PC-9 (cell line): ENCODE measurements at places on chromosomes 3 and 15. TPM values are rescaled to one million over a fixed set of nuclear protein-coding genes. Genes with fewer than 3 reads are reported as not detected.

DNA sequence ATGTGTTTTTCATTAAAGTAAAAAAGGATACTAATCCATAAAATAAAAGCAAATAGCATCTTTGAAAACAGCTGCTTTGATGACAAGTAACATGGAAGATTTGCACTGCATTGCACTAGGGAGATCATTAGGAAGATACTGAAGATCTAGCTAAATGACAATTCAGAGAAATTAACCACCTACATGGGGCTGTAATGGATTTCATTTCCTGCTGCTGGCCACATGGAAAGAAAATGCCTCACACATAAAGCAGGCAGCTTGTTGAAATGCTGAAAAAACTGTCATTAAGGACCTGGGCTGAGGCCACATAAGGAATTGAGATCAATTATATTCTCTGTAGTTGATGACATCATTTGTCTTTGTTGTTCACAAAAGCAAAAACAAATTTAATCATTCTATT is 94.1 kb downstream of the PYDC2 start:
- no peaks in the 10 kb centered on the region for H3K4me1 ChIP-seq
- no peaks in the 10 kb centered on the region for H3K27me3 ChIP-seq
- H3K27ac ChIP-seq = no peak overlapping the region

- H3K36me3 ChIP-seq = no peaks in the 10 kb centered on the region
- H3K27ac ChIP-seq = no peak overlapping the region
- DNase-seq = no peak
- peaks cover 22% of the 10 kb centered on the region for H3K4me1 ChIP-seq
Observed at GRCh38 chr3:100256731-100257151, 4.1 kb upstream of the TBC1D23 start.

The STAC gene
- 14.7 and 17.6 TPM in 2 replicates for total RNA-seq

GRCh38 chr3:108862865-108863798 is 40.5 kb downstream of the TRAT1 start:
- H3K27me3 ChIP-seq = no peaks in the 10 kb centered on the region
- no peaks in the 10 kb centered on the region for H3K36me3 ChIP-seq
- DNase-seq = peak; percentile 79

- DNase-seq = no peak
- no peak overlapping the region for H3K27ac ChIP-seq
- no peaks in the 10 kb centered on the region for H3K27me3 ChIP-seq
Observed at GRCh38 chr3:113274425-113275257, 63.3 kb downstream of the BOC start.

GRCh38 chr15:74432968-74433591 is 678 bp downstream of the SEMA7A start:
- no peaks in the 10 kb centered on the region for H3K36me3 ChIP-seq
- H3K27ac ChIP-seq = no peak overlapping the region
- no peaks in the 10 kb centered on the region for H3K27me3 ChIP-seq
- H3K4me1 ChIP-seq = peaks cover 6% of the 10 kb centered on the region; the same call in 1 of the 2 replicates
- DNase-seq = no peak

DNA sequence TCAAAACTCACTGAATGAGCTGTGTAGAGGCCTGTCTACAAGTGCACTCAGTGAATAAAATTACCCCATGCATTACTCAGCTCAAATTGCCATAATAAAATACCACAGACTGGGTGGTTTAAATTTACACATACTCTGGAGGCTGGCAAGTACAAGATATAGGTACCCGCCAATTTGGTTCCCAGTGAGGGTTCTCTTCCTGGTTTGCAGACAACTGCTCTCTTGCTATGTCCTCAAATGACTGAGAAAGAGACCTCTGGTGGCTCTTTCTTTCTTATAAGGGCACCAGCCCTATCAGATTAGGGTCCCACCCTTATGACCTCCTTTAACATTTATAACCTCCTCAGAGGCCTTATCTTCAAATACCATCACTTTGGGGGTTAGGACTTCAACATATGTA is 237.0 kb downstream of the CPNE4 start:
- H3K27me3 ChIP-seq = no peaks in the 10 kb centered on the region
- no peak overlapping the region for H3K4me3 ChIP-seq
- H3K4me1 ChIP-seq = peaks cover 8% of the 10 kb centered on the region
- no peak overlapping the region for H3K27ac ChIP-seq
- no peaks in the 10 kb centered on the region for H3K36me3 ChIP-seq

GRCh38 chr3:129065016-129065719 is 4.6 kb downstream of the GP9 start:
- no peak overlapping the region for H3K4me3 ChIP-seq
- H3K4me1 ChIP-seq = no peaks in the 10 kb centered on the region
- no peaks in the 10 kb centered on the region for H3K36me3 ChIP-seq
- no peak overlapping the region for H3K27ac ChIP-seq
- DNase-seq = no peak

The CEMIP gene
- total RNA-seq = 0.58 and 0.61 TPM in 2 replicates

DNA sequence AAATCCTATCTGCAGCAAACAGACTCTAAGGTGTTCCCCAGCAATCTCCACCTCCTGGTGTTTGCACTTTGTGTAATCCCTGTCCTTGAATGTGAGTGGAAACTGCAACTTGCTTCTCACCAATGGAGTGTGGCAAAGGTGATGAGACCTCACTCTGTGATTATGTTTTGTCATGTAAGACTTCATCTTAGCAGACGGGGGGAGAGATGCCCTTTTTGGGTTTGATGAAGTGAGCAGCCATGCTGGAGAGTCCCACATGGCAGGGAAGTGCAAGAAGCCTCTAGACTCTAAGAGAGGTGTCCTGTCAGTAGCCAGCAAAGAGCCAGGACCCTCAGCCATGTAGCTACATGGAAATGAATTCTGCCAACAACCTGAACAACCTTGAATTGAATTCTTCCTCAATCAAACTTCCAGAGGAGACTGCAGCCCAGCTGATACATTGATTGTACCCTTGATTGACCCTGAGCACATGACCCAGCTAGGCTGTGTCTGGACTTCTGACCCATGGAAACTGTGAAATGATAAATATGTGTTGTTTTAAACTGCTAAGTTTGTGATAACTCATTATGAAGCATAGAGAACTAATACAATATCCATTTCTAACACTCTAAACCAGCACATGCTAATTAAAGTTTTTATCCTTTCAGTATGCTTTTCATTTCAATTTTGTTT is 71.4 kb upstream of the RASGRF1 start:
- no peak overlapping the region for H3K4me3 ChIP-seq
- no peak overlapping the region for H3K27ac ChIP-seq
- H3K36me3 ChIP-seq = no peaks in the 10 kb centered on the region
- H3K27me3 ChIP-seq = no peaks in the 10 kb centered on the region

The SYNM gene
- 2.2 and 2.4 TPM in 2 replicates for total RNA-seq

DNA sequence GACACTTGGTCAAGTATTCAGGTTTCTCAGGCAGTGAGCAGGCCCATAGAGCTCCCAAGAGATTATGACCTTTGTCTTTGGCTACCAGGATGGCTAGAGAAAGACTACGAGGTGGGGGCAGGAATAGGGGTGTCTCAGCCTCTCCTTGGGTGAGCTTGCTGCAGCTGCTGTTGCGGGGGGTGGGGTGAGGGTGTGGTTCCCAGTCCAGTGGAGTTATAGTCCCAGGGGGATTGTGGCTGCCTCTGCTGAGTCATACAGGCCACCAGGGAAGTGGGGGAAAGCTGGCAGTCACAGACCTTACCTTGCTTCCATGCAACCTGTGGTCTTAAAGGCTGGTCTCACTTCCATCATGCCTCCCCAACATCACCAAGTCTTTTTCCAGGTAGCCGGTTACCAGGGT is 31.7 kb downstream of the ATP2C1 start:
- H3K4me1 ChIP-seq = peaks cover 6% of the 10 kb centered on the region; the same call in 1 of the 2 replicates
- DNase-seq = no peak
- no peak overlapping the region for H3K4me3 ChIP-seq

DNA sequence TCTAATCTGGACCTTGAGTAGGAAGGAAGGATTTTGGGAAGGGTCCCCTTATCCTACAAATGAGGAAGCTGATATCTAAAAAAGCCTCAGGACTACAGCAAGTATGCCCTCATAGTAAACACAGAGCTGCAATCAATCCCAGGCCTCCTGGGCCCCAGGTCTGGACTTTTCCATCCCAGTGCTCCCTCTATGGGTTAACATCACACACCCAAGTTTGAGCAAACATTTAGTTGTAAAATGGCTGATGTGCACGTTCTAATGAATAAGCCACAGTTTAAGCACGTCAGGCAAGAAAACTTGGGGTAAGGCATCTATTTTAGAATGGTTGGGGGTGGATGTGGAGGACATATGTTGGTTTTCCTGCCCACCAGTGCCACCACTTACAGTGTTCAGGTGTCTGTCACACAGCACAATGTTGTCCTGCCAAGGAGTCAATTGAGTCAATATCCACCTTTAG is 44.3 kb upstream of the UBE2E1 start:
- no peaks in the 10 kb centered on the region for H3K36me3 ChIP-seq
- H3K4me3 ChIP-seq = no peak overlapping the region
- no peak for DNase-seq
- no peaks in the 10 kb centered on the region for H3K27me3 ChIP-seq
- no peak overlapping the region for H3K27ac ChIP-seq

- peaks cover 47% of the 10 kb centered on the region for H3K4me1 ChIP-seq
- H3K27ac ChIP-seq = peak overlapping the region; percentile 47
- no peaks in the 10 kb centered on the region for H3K36me3 ChIP-seq
- H3K27me3 ChIP-seq = no peaks in the 10 kb centered on the region
- H3K4me3 ChIP-seq = no peak overlapping the region
Observed at GRCh38 chr3:100537646-100538338, 45.4 kb downstream of the TMEM45A start.

GRCh38 chr3:73611176-73611575 is 13.6 kb downstream of the PDZRN3 start:
- H3K4me3 ChIP-seq = no peak overlapping the region
- DNase-seq = no peak
- no peak overlapping the region for H3K27ac ChIP-seq
- H3K27me3 ChIP-seq = no peaks in the 10 kb centered on the region

DNA sequence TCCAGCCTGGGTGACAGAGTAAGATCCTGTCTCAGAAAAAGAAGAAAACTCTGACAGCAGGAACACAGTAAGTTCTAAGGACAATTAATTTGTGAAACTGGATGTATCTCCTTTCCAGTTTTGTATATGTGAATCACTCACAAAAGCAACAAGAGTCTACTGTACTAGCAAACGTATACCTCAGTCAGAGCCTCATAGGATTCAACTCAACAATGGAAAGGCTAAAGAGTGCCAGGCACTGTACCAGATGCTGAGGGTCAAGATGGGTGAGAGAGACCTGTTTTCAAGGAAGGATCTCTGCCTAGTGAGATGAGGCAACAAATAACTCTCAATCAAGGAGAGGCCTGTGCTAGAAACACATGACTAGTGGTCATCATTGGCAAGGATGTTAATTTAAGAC is 14.9 kb downstream of the TBL1XR1 start:
- no peak overlapping the region for H3K4me3 ChIP-seq
- DNase-seq = no peak
- peaks cover 11% of the 10 kb centered on the region; the same call in 1 of the 2 replicates for H3K4me1 ChIP-seq
- H3K27me3 ChIP-seq = no peaks in the 10 kb centered on the region
- peak overlapping the region; percentile 9; the same call in 1 of the 2 replicates for H3K27ac ChIP-seq
- H3K36me3 ChIP-seq = peaks cover 26% of the 10 kb centered on the region

DNA sequence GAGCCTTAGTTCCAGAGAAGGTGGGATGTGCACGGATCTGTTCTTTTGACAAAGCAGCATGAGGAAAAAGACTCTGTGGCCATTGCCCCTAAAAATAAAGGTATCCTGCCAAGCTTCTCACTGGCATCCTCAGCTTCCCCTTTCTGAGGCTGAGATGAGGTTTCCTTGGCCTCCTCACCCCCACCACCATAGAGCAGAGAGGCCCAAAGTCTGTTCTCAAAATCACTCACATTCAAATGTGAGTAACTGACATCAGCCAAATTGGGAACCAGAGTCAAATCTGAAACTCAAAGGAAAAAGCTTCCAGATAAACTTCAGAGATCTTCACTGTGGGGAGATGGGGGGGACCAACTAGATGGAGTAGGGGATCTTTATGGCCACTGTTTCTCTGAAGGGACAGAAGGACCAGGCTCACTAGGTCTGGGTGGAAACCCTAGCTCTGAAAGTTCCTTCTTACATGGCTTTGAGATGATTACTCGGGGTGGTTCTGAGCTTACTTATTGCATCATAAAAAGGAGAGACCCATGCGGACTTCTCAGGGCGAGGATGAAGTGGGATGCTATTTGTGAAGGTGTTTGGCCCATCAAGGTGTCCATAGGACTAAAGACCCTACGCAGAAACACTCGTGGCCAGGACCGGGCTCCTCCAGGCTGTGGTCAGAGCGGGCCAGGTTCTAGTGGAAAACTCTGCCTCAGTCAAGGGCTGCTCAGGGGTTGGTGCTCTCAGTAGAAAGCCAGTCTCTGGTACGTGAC is 61.5 kb upstream of the MEF2A start:
- H3K4me3 ChIP-seq = no peak overlapping the region
- DNase-seq = no peak
- no peaks in the 10 kb centered on the region for H3K36me3 ChIP-seq
- H3K27ac ChIP-seq = no peak overlapping the region

DNA sequence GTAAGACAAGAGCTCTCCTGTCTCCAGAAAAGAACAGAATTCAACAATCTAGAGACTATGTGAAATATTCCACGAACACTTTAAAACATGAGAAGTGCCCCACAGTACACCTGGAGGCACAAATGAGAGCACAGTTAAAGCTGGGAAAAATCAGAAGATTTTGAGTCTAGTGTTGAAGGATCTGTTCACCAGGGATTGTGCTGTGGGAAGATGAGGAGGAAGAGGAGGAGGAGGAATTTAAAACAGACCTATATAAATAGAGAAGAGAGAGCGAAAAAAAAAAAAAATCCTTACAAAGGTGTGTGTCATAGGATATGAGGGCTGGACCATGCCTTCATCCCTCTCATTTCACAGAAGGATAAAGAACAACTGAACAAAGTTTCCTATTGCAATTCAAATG is 361.0 kb upstream of the SEMA6D start:
- H3K27ac ChIP-seq = no peak overlapping the region
- H3K4me3 ChIP-seq = no peak overlapping the region
- H3K4me1 ChIP-seq = no peaks in the 10 kb centered on the region
- no peaks in the 10 kb centered on the region for H3K36me3 ChIP-seq
- H3K27me3 ChIP-seq = no peaks in the 10 kb centered on the region
- DNase-seq = no peak

DNA sequence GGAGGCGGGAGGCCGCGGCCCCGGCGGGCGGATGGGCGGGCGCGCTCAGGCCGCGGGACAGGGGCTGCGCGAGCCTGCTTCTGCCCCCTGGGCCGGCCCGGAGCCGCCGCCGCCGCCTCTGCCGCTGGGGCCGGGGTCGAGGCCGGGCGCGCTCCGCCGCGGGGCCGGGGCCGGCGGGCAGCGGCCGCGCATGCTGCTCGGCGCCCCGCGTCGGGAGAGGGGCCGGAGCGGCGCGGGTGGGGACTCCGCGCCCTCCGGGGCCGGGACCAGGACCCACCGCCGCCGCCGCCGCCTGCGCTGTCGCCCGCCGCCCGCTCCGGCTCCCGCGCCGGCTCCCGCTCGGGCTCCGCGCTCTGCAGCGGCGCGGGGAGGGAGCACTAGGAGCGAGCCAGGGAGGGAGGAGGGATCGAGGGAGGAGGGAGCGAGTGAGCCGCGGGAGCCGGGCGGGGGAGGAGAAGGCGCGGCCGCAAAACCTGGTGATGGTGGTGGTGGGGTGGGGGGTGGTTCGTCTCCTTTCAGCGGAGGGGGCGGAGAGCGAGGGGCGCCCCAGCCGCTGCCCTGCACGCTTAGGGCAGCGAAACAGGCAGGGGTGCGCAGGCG is at the start of gene LINGO1:
TSS of gene LINGO1 (minus strand) at position 379 of the 600 bp plus-strand sequence. CDS start 597 bp downstream, outside the sequence.
- no peak within 1 kb of the TSS for H3K27ac ChIP-seq
- H3K4me3 ChIP-seq = peak within 1 kb of the TSS; percentile 42; the same call in 1 of the 2 replicates
- no peaks in the 10 kb centered on the region for H3K4me1 ChIP-seq
- H3K36me3 ChIP-seq = no peaks in the 10 kb centered on the region

GRCh38 chr3:138263104-138263503 is 66.5 kb downstream of the NME9 start:
- no peak for DNase-seq
- no peaks in the 10 kb centered on the region for H3K4me1 ChIP-seq
- no peak overlapping the region for H3K27ac ChIP-seq
- H3K36me3 ChIP-seq = no peaks in the 10 kb centered on the region
- no peak overlapping the region for H3K4me3 ChIP-seq
- H3K27me3 ChIP-seq = no peaks in the 10 kb centered on the region
